SHP77 treated with DMSO at 0.1 percent for 48 hours (cell line): ENCODE measurements at places on chromosomes 16 and 17.
A peak's percentile ranks its signal among the peaks of the same experiment; 100 is the strongest.

DNA sequence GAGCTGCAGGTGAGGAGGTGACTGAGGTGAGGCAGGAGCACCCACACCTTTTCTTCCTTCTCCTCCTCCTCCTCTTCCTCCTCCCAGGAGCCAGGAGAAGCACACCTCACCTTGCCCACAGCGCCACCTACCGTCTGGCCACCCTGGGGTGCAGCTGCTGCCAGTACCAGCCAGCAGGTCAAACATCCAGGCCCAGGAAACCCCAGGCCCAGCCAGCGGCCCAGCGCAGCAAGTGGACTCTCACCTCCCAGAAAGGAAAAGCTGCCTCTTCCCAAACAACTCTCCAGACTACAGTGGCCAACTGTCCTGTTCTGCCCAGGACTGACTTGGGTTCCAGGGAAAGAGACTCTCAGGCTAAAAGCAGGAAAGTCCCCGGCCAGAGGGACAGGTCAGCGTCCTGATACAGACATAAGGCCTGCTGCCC is 22.7 kb downstream of the PEMT start:
- peak; percentile 79 for DNase-seq

- no peak for DNase-seq
These were observed 66.6 kb downstream of the ANKRD11 start for GRCh38 chr16:89423681-89424260.

- no peak for DNase-seq
These were observed 89.8 kb downstream of the PMP22 start for GRCh38 chr17:15175356-15175755.

- DNase-seq = no peak
These were observed 10.8 kb downstream of the KCTD5 start for GRCh38 chr16:2692948-2693651.

DNA sequence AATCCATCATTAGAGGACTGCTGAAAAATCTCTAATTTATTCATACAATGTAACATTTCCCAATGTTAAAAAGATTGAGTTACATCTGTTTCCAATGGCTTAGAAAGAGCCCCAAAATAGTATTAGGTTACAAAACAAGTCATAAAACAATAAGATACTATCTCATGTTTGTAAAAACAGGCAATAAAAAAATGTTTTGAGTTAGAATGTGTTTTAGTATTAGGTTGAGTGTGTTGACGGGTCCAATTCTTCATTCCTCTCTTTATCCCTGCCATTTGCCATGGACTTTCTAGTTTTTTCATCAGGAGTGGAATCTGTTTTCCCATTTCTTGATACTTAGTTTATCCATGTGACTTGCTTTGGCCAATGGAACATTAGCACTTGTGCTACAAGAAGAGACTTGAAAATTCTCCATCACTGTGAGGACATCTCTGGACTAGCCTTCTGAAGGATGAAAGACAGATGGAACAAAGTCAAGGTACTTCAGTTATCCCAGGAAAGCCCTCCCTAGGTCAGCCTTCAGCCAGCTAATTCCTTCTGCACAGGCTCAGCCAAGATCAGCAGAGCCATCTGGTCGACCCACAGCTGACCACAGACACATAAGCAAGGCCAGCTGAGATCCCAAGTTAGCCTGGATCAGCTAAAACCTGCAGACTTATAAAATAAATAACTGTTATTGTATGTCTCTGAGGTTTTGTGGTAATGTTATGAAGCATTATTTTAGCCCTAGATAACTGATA is 83.3 kb downstream of the HS3ST3A1 start:
- no peak for DNase-seq

GRCh38 chr16:10987361-10988163 is 43.2 kb downstream of the CLEC16A start:
- no peak for DNase-seq

- DNase-seq = no peak
These were observed 8.2 kb upstream of the COL1A1 start for GRCh38 chr17:50209472-50210239.

DNA sequence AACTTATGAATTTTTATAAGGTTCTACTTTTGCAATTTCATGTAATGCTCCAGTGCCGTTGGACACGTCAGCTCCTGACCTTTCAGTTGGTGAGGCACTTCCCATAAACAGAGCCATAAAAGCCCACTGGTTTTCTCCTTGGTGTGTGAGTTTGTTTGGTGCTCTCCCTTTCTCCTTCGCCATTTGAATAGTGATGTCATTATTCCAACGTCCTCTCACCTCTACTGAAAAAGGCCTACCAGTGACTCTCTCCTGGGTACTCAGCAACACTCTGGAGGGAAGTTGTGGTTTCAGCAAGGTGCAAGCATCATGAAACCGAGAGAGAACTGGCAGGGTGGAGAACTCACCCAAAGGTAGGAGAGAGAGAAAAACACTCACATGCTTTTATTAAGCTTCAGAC is 29.6 kb upstream of the HNF1B start:
- no peak for DNase-seq

GRCh38 chr17:78391843-78392242 is 13.4 kb downstream of the PGS1 start:
- DNase-seq = no peak
